Activated CD4-positive, alpha-beta T cell treated with anti-CD3 and anti-CD28 coated beads for 48 hours (primary cell): ENCODE measurements at places on chromosomes 2 and 18.

DNA sequence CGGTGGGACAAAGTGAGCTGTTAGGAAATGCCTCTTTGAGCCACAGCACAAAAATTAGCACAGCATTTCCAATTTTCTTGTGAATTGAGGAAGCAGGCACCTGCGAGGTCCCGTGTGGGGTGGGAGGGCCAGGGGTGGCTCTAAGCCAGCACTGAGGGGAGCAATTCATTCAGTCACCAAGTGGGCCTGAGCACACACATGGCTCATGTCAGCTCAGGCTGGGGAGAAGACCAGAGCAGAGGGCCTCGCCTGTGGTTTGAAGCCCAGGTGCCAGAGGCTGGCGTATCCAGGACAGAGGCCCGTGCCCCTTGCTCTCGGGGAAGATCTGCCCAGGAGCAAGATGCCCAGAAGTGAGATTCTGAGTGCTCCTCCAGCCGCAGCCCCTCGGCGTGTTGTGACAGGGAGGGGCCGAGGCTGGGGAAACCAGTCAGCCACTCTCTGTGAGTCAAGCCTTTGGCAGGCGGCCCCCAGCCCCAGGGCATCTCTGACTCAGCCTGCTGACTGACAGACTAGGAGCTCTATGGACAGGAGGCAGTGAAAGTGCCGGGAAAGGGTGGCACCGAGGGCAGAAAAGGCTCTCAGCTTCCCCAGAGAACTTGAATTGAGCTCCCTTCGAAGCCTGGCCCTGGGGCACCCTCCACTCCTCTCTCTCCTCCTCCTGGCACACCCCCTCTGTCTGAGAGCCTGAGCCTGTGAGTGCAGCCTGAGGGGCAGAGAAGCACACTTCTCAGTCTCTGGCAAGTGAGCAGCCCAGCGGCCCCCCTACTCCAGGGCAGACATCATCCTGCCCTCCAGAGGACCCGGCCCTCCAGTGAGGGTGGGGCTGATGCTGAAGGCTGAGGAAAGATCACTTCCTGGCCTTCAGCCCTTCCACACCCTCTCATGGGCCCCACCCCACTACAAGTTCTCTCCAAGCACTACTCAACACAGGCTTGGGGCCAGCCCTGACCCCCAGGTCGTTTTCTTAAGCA, 32.3 kb downstream of the CYP26B1 start:
- DNase-seq: no peak

DNA sequence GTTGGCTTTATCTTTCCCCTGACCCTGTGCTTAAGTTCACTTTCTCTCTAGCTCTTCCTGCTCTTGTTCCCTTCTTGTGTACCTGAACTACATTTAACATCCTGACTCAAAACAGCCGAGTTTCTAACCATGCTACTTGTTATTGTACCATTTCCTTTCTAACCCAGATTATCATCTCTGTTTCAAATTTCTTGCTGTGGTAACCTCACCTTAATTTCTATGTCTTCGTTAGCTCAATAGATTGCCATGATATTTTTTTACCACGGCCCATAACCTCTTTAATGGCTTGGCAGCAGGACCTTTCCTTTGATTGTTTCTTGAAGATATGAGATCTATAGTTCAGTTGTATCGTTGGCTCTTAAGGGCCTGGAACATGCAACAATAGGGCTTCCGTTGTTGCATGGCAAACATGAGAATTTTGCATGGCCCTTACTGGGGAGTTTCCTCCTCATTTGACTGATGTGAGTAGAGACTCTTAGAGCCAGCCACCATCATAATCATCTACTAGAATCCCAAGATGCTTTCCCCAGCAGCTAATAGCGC, 11.1 kb downstream of the CFAP36 start:
- DNase-seq: no peak

DNA sequence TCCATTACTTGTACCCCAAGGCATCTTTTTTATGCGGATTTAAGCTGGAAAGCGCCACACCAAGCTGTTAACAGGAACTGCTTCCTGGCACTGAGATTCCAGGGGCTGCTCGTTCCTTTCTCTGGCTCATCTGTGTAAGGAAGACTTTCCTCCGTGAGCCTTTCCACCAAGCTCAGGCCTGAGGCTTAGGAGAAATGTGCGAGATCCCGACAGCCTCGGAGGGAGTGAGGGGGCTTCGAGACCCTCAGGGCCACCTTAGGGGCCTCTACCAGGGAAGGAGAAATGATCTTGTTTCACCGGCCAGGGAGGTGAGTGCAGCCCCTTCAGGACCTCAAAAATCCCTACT, 17.1 kb downstream of the B3GNT7 start:
- DNase-seq: no peak

DNA sequence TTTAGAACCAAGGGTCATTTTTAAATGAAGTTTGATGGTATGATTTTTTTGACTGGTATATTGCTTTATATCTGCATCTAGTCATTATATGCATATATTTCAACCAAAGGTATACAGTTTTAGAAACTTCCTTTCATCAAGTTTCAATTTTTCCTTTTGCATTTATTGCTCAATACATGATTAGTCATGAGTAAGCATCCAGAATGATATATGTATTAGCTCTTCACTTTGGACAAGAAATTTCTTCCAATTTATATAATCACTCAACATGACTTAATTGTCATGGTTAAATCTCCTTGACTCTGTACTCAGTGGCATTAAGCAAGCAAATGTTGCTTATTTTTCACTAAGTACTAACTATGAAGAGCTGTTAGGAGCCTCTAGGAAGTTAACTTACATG, 123.6 kb downstream of the PLCL1 start:
- DNase-seq: no peak

DNA sequence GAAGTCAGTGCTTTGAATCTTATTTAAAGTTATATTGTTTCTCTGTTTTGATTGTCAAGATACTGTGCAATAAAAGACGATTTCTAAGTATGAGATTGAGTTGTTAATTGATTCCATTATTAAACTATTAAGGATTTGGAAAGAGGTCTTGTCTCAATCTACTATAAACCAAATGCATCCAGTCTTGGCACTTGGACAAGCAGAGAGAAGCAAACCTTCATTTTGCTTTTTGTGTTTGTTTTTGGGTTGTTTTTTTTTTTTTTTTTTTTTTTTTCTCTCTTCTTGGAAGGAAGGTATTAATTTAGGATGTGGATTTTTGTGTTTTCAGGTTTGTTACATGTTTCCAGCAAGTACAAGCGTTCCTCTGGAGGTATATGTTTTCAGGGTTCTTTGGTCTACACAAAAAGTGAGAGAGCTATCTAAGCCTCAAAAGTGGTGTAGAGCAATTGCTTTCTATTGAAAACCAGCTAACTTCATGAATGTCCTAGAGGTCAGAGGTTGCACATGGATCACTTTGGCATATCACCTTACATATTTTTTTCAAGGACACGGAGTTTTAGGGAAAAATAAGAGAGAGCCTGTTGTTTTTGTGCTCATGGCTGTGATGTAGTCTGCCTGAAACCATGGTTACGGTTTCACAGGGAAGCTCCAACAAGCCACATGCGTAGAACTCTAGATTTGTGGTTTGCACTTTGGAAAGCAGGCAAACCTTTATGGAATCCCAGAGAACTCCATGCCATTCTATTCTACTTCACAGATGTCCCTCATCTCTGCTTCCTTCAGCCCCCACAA, 1.8 kb downstream of the PRKCE start:
- no peak for DNase-seq

DNA sequence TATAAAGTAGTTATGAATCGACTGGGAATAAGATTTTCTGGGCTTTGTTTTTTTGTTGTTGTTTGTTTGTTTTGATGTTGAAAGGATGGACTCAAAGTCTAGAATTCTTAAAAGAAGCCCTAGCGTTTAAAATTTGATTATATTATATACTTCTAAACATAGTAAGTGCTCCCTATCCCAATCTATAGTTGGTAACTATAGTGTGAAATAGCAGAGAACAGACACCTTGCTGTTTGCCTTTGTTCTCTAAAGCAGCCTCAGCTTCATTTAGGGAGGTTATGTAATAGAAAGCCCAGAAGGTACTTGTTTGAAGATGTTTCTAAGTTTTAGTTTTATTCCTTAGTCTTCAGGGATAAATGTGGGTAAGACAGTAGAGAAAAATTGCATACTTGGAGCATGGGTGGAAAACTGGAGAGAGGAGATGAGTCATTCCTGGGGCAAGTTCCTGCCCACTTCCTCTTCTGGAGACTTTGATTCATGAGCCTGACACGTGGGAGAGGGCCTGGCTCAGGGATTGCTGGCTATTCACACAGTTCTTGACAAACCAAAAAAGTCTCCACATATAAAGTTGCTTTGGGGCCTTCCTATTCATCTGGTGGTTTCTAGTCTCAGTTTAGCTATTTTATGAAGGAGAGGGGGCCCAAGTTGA, 131.9 kb downstream of the MYO1B start:
- peak; percentile 38 for DNase-seq

DNA sequence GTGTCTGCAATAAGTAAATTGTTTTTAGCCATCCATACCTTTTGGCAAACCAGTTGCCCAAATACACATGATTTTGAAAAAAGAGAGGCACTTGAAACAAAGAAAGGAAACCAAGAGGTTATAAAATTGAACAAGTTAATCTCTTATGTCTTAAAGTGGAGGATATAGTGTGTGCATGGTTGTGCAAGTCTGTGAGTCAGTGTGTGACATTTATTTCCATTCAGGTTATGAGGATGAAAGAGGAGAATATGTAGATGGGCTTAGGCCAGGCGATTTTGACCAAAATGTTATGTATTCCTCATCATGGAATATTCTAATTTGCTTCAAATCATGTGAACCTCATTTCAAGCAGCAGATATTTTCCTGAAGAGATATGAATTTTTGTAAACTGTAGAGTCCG, 123.3 kb downstream of the SETBP1 start:
- no peak for DNase-seq

- DNase-seq: no peak
Observed at GRCh38 chr2:227826019-227826521, 12.4 kb downstream of the CCL20 start.

DNA sequence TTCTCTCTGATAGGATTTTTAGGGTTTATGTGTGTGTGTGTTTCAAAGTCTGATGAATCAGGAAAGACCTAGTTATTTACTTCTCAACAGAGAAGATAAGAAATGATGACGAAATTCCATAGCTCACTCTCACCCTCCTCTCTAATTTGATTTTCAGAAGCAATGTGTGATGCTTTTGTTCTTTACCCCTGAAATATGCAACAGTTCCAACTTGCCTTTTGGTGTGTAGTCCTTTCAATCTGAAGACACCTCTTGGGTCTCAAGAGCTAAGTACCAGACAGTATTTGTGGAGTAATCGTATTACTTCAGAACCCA, 18.7 kb upstream of the LCLAT1 start:
- no peak for DNase-seq

DNA sequence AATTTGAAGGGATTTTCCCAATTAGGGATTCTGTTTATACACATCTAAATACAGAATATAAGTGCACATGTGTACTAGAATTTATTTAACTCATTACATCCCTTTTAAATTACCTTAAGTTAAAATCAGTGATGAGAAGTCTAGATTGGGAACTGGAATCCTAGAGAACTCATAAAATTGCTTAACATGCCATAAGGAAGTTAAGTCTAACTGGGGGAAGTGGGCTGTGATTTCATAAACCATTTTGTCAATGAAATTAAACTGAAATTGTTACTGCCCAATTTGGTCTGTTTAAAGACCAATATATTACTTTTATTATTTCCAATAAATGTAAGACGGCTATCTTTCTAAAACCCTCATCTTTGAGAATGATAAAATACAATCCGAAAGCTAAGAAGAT, 72.3 kb upstream of the CD226 start:
- no peak for DNase-seq

- DNase-seq: peak; percentile 64
Observed at GRCh38 chr18:12904012-12904516, 20.0 kb upstream of the PTPN2 start.

DNA sequence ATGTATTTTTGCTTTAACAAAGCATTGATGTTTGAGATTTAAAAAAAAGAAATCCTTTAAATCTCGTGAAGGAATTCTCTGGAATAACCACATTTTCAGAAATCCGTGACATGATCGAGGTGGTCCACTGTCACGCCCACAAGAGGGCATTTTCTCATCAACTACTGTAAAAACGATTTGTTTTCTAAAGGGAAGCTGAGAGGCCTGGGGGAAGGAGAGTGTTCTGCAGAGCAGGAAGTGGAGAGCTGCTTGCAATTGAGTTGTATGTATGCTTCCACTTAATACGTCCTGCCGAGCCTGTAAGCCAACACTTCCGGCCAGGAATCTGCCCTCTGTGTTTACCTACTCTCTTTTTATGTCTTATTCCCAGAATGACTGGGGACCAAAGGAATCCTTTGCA, 19.4 kb downstream of the KLHL29 start:
- peak; percentile 13 for DNase-seq

GRCh38 chr18:58338961-58339592, 289.8 kb downstream of the ALPK2 start:
- DNase-seq: no peak
